Activated CD4-positive, alpha-beta T cell treated with anti-CD3 and anti-CD28 coated beads for 24 hours (primary cell): ENCODE measurements at places on chromosomes 4 and X.

GRCh38 chrX:154780968-154781367, 18.3 kb downstream of the DKC1 start:
- no peak for DNase-seq

DNA sequence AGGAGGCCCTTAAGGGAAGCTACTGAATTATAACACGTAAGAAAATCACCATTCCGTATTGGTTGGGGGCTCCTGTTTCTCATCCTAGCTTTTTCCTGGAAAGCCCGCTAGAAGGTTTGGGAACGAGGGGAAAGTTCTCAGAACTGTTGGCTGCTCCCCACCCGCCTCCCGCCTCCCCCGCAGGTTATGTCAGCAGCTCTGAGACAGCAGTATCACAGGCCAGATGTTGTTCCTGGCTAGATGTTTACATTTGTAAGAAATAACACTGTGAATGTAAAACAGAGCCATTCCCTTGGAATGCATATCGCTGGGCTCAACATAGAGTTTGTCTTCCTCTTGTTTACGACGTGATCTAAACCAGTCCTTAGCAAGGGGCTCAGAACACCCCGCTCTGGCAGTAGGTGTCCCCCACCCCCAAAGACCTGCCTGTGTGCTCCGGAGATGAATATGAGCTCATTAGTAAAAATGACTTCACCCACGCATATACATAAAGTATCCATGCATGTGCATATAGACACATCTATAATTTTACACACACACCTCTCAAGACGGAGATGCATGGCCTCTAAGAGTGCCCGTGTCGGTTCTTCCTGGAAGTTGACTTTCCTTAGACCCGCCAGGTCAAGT, 6.9 kb upstream of the MSANTD1 start:
- DNase-seq: no peak

- DNase-seq: no peak
Measured at GRCh38 chr4:70405765-70406164, 8.0 kb downstream of the OPRPN start.

- DNase-seq: no peak
Measured at GRCh38 chr4:98470831-98471230, 187.6 kb downstream of the TSPAN5 start.

DNA sequence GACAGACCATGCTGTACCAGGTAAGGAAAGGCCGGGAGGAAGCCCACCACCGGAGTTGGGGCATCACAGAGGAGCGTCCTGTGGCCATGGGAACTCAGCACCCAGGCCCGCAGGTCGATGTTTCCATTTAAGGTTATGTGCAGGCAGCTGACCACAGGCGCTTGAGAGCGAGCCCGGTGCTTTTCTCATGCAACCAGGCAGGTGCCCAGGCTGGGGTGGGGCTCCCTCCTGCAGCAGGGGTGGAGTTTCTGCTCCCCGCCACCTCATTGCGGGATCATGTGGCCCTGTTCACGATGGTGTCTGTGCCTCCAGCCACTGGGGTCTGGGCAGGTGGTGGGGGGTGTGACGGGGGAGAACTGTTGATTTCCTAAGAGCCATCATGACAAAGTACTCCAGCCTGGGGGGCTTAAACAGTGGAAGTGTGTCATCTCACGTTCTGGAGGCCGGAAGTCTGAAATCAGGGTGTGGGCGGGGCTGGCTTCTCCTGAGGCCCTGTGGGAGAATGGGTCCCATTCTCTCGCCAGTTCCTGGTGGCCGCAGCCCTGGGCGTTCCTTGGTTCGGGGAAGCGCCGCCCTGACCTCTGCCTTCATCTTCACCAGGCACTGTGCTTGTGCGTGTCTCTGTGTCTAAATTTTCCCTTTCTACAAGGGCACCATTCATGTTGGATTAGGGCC, 60.9 kb downstream of the CPZ start:
- no peak for DNase-seq

DNA sequence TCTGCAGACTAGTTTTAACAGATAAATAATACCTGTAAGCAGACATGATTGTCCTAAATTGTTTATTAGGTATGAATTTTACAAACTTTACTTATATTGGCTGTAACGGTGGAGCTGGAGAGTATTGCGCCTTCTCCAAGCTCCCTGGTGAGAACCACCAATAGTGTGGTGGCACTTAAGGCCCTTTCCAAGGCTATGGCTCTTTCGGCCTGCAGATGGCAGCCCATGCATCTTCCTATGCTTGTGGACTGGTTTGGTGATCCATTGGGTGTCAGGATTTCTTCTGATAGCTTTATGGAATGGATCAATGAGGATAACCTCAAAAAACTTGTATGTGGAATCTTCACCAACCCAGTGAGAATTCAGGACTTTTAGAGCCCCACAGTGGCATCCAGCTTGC, 7.8 kb downstream of the LARP1B start:
- no peak for DNase-seq

DNA sequence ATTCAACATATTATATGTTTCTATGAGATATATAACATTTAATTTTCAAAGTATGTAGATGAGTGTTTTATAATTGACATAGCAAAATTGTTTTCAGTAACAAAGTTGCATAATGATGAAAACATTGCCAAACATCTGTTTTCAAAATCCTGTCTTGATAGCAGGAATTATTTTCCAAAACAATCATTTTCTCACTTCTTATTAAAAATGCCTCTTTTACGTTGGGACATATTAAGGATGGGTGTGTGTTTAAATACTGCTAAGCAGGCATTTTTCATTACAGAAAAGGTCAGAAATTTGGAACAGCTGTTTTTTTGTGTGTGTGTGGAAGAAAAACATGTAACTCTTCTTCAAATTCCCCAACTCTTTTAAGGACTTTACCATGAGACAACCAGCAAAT, 452.0 kb downstream of the SPRY1 start:
- DNase-seq: no peak

- no peak for DNase-seq
Measured at GRCh38 chr4:179766938-179767337, 2324.7 kb upstream of the AGA start.

GRCh38 chr4:163804001-163804400, 309.5 kb downstream of the TMA16 start:
- no peak for DNase-seq

- no peak for DNase-seq
Measured at GRCh38 chr4:54215379-54216077, 13.6 kb upstream of the PDGFRA start.

DNA sequence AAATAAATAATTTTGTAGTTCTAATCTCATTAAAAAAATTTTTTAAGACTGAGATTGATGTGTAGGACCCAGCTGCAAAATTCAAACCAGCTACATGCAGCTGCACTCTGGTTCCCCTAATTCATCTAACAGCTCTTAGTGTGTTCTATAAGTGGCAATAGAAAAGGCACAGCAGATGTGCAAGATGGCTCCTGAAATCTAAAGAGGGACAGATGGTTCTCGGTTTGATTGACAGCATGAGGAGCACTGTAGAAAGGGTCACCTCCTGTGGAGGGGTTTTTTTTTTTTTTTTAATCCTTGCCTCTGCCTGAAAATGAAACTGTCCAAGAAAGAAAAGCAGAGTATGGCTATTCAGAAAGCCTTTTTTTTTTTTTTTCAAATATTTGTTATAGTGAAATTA, 16.9 kb upstream of the OCIAD1 start:
- DNase-seq: no peak

- no peak for DNase-seq
Measured at GRCh38 chrX:53089224-53089842, 4.6 kb upstream of the KANTR start.

DNA sequence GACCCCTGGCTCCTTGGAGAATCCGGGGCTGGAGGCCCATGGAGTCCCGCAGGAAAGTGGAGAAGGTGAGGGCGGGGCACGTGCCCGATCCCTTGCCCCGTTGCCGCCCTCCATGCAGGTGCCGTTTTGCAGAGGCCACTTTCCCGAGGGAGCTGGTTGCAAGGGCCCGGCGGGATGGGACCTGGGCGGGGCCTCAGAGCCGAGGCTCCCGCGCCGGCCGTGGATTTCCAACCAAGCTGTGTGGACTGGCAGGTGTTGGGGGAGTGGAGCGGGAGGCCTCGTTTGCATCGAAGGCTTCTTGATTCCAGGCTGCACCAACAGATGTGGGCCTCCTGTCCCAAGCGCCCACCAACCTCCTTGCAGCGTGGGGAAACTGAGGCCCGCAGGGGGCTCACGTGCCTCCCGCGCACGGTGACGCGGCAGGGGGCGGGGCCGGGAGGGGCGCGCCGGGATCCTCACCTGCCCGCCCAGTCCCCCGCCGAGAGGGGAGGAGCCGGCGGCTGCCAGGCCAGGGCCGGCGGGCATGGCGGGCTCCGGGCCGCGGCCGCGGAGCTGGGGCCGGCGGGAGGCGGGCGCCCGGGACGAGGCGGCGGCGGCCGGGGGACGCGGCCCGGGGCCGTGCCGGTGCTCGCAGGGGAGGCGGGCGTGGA, 24.9 kb downstream of the SH3BP2 start:
- no peak for DNase-seq

GRCh38 chr4:119581190-119581873, 47.3 kb downstream of the PDE5A start:
- no peak for DNase-seq

- no peak for DNase-seq
Measured at GRCh38 chr4:157992038-157992705, 180.7 kb downstream of the GASK1B start.

- no peak for DNase-seq
Measured at GRCh38 chr4:8279321-8280157, 10.0 kb downstream of the HTRA3 start.

GRCh38 chr4:182808673-182809416, 108.3 kb downstream of the DCTD start:
- peak; percentile 17 for DNase-seq

DNA sequence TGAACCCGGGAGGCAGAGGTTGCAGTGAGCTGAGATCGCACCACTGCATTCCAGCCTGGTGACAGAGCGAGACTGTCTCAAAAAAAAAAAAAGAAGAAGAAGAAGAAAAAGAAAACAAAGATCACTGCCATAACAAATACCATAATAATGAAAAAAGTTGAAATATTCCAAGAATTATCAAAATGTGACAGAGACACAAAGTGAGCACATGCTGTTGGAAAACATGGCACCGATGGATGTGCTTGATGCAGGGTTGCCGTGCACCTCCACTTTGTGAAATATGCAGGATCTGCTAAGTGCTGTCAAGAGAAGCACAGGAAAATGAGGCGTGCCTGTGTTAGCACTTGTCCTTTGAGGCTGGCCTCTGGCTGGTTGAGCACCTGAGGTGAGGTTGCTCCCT, 133.3 kb downstream of the STK32B start:
- no peak for DNase-seq
